A673 (cell line): ENCODE measurements at places on chromosomes 11 and 22. TPM values are rescaled to one million over a fixed set of nuclear protein-coding genes. Genes with fewer than 3 reads are reported as not detected.
A peak's percentile ranks its signal among the peaks of the same experiment; 100 is the strongest.

- no peaks in the 10 kb centered on the region for H3K36me3 ChIP-seq
- peak overlapping the region; percentile 34 for H3K27ac ChIP-seq
- peaks cover 12% of the 10 kb centered on the region for H3K4me1 ChIP-seq
Measured at GRCh38 chr22:24466716-24467328, 28.3 kb upstream of the UPB1 start.

DNA sequence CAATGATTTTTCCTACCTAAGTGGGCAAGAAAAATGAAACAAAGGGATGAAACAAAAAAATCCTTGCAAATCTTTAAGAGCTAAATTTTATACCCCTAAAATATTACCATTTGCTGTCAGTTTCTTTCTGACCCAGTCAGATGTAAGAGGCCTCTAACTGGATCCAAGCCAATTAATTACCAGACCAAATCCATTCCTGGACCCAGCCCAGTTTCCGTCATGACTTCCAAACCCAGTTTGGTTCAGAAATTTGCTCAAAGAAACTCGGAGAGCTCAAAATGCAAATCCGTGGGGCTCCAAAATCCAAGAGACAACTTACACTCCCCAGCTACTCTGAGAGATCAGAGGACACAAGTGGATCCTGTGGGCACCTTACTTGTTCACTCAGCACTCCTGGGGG lies 46.8 kb downstream of the TRIM44 start:
- no peaks in the 10 kb centered on the region for H3K27me3 ChIP-seq
- no peak overlapping the region for H3K27ac ChIP-seq
- no peaks in the 10 kb centered on the region for H3K4me1 ChIP-seq

DNA sequence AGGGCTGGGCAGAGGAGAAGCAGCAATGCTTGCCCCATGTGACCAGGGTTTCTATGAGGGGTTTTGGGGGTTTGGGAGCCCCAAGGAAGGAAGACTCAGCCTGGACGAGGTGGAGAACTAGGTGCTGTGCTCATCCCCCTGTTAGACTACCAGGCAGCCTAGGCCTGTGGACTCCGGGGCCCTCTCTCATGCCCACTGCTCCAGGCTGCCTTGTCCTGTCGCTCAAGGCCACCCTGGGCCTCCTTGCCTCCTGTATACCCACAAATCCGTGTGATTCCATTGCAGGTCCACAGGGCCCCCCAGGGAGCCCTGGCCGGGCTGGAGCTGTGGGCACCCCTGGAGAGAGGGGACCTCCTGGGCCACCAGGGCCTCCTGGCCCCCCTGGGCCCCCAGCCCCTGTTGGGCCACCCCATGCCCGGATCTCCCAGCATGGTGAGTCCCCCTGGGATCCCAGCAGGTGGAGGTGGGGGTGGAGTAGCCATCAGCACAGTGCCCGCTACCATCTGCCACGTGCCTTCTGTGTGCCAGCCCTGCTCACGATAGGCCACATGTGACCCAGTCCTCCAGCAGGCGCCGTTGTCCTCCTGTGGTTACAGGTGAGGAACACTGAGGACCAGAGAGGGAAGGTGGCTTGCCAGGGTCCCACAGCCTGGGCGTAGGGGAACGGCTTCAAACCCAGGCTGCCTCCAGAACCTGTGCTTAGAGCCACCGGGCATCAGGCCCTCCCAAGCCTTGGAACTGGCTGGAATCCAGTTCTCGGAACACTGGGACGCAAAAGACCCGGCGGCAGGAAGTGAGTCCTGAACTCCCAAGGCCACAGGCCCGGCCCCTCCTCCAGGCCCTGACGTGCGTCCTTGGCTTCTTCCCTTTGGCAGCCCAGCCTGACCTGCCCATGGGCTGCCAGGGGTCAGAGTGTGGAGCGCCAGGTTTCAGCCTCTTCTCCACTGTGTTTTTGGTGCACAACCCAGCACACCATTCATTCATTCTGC lies 26.6 kb downstream of the EMID1 start:
- H3K4me1 ChIP-seq, result no peaks in the 10 kb centered on the region
- no peak for DNase-seq
- H3K27me3 ChIP-seq, result no peaks in the 10 kb centered on the region
- no peak overlapping the region for H3K27ac ChIP-seq
- H3K36me3 ChIP-seq, result no peaks in the 10 kb centered on the region
- H3K4me3 ChIP-seq, result no peak overlapping the region

- no peak overlapping the region for H3K27ac ChIP-seq
- H3K27me3 ChIP-seq, result peaks cover 6% of the 10 kb centered on the region
- no peaks in the 10 kb centered on the region for H3K4me1 ChIP-seq
- H3K4me3 ChIP-seq, result no peak overlapping the region
Measured at GRCh38 chr22:49322231-49322630, 505.4 kb downstream of the BRD1 start.

DNA sequence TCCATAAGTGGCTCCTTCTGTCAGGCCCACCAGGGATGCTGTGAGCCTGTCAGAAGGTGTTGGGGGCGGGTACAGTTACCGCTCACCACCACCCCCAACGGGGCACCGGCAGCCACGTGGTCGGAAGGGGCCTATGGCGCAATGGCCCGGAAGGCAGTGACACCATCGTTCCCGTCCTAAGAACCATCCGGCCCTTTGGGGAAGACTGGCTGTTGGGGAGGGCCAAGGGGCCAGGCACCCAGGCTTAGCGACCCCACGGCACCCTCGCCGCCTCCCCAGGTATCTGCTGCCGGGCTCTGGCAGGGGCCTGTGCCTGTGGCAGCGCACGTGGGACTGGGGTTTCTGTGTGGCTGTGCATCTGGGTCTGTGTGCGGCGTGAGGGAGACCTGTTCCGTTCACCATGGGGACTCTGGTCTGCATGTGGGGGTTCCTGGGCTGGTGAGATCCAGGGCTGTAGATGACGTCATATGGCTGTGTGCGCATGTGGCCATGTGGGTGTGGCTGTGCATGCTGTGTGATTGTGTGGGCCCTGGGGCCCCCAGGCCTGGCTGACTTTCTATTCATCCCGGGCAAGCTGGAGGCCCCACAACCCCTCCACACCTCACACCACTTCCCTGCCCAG lies 717 bp downstream of the OSM start:
- no peaks in the 10 kb centered on the region for H3K27me3 ChIP-seq
- H3K4me1 ChIP-seq, result no peaks in the 10 kb centered on the region
- no peaks in the 10 kb centered on the region for H3K36me3 ChIP-seq
- H3K27ac ChIP-seq, result no peak overlapping the region
- no peak for DNase-seq

DNA sequence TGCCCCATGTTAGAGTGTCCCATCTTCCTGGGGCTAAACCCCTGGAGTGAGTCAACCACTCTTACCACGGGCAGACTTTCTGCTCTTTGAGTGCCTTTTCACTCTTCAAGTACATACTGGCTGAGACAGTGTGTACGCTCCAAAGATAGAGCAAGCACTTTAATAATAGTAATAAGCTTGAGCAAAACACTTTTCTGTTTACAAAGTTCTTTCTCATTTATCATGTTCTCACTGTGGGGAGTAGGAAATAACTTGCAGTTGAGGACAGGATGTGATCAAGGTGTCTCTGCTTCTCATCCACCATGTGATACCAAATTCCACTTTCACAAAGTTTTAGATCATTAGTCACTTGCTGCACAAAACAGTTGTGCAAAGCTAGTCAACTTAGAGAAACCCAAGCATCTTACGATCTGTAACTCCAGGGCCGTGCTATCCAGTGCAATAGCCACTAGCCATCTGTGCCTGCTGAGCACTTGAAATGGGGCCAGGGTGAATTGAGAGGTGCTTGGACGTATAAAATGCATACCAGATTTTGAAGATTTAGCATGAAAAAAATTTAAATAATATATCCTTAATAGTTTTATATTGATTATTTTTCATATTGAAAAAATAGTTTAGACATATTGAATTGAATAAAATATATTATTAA lies 135.3 kb downstream of the KIF18A start:
- no peak overlapping the region for H3K4me3 ChIP-seq
- no peaks in the 10 kb centered on the region for H3K4me1 ChIP-seq
- H3K27me3 ChIP-seq, result peaks cover 51% of the 10 kb centered on the region
- no peak for DNase-seq
- H3K27ac ChIP-seq, result no peak overlapping the region

- H3K4me1 ChIP-seq, result peaks cover 3% of the 10 kb centered on the region
- H3K4me3 ChIP-seq, result no peak overlapping the region
- no peak overlapping the region for H3K27ac ChIP-seq
Measured at GRCh38 chr11:2211113-2211971, 39.7 kb upstream of the TH start.

Gene OR51E2
- total RNA-seq, result not detected in 2 replicates

Gene EML3
- total RNA-seq, result 21.3 and 30.4 TPM in 2 replicates

Gene RASSF10
- 0.15 TPM in 1 of 2 replicates, not detected in the other for total RNA-seq

Gene SPI1
- total RNA-seq, result not detected in 2 replicates
